Activated CD4-positive, alpha-beta T cell treated with anti-CD3 and anti-CD28 coated beads, Interleukin-2, amount 50 U/mL, for 48 hours (primary cell): ENCODE measurements at places on chromosomes 7 and 10.

DNA sequence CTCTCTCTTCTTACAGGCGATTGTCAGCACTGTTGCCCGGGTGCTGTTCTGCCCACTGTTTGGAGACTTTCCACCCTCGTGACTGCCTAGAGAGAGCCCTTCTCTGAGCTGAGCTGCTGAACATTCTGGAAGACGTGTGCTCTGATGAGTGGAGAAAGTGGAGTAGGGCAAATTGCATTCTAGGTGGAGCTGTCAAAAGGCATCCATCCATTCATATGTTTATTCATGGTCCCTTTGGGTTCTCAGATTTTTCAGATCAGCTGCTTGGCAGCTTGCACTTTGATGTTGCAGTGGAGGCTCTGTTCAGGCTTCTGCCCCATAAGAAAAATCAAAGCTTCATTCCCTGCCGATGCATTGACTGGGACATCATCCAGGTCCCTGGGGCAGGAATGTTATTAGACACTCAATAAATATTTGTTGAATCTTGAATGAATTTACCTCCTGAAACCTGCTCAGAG lies 120.7 kb upstream of the EEPD1 start:
- DNase-seq, result no peak

GRCh38 chr7:67523713-67524112 lies 527.1 kb downstream of the TYW1 start:
- DNase-seq, result no peak

- no peak for DNase-seq
These were observed 119.5 kb downstream of the SPDYE5 start for GRCh38 chr7:75611557-75612178.

DNA sequence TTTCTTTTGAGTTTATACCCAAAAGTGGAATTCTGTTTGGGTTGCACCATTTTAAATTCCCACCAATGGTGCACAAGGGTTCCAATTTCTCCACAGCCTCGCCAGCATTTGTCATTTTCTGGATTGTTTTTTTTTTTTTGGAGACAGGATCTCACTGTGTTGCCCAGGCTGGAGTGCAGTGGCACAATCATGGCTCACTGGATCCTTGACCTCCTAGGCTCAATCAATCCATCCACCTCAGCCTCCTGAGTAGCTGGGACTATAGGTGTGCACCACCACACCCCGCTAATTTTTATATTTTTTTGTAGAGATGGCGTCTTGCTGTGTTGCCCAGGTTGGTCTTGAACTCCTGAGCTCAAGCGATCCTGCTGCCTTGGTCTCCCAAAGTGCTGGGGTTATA lies 46.6 kb downstream of the CUX1 start:
- DNase-seq, result no peak

GRCh38 chr7:4028221-4028620 lies 653.9 kb upstream of the FOXK1 start:
- DNase-seq, result no peak

DNA sequence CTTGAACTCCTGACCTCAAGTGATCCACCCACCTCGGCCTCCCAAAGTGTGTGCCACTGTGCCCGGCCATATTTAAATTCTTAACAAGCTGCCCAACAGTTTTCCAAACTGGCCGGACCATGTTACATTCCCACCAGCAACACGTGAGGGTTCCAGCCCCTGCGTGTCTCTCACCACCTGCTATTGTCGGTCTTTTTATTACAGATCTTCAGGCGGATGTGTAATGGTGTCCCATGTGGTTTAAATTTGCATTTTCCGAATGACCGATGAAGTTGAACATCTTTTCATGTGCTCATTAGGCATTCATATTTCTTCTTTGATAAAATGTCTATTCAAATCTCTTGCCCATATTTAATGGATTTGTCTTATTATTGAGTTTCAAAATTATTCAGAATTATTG lies 11.5 kb downstream of the ELFN1 start:
- no peak for DNase-seq
